ENCODE measurements at places on chromosomes 3 and 15. TPM values are rescaled to one million over a fixed set of nuclear protein-coding genes. Genes with fewer than 3 reads are reported as not detected.

- peaks cover 24% of the 10 kb centered on the region for H3K27me3 ChIP-seq
- DNase-seq = no peak
- H3K27ac ChIP-seq = no peak overlapping the region
- H3K4me3 ChIP-seq = no peak overlapping the region
- H3K4me1 ChIP-seq = peaks cover 27% of the 10 kb centered on the region
- no peaks in the 10 kb centered on the region for H3K36me3 ChIP-seq
Observed at GRCh38 chr3:128494367-128494650, 1.3 kb upstream of the GATA2 start.

- no peaks in the 10 kb centered on the region for H3K4me1 ChIP-seq
- DNase-seq = no peak
- no peaks in the 10 kb centered on the region for H3K27me3 ChIP-seq
- H3K36me3 ChIP-seq = no peaks in the 10 kb centered on the region
- no peak overlapping the region for H3K27ac ChIP-seq
Observed at GRCh38 chr3:23430781-23431398, 227.8 kb downstream of the UBE2E2 start.

The HCN4 gene
- not detected for total RNA-seq

The CPNE9 gene
- 0.35 TPM for total RNA-seq

- H3K4me3 ChIP-seq = no peak overlapping the region
- no peak for DNase-seq
- no peak overlapping the region for H3K27ac ChIP-seq
- H3K27me3 ChIP-seq = no peaks in the 10 kb centered on the region
Observed at GRCh38 chr3:170633573-170633972, 47.7 kb upstream of the SLC7A14 start.

GRCh38 chr3:153029350-153029749, 132.7 kb upstream of the RAP2B start:
- H3K27ac ChIP-seq = no peak overlapping the region
- H3K27me3 ChIP-seq = peaks cover 2% of the 10 kb centered on the region
- no peaks in the 10 kb centered on the region for H3K36me3 ChIP-seq
- H3K4me1 ChIP-seq = no peaks in the 10 kb centered on the region
- H3K4me3 ChIP-seq = no peak overlapping the region

- no peak for DNase-seq
- no peaks in the 10 kb centered on the region for H3K4me1 ChIP-seq
- no peak overlapping the region for H3K4me3 ChIP-seq
- no peak overlapping the region for H3K27ac ChIP-seq
- peaks cover 36% of the 10 kb centered on the region for H3K36me3 ChIP-seq
Observed at GRCh38 chr3:182879031-182879611, 85.8 kb downstream of the ATP11B start.

- H3K36me3 ChIP-seq = no peaks in the 10 kb centered on the region
- no peaks in the 10 kb centered on the region for H3K27me3 ChIP-seq
- no peak overlapping the region for H3K27ac ChIP-seq
- no peaks in the 10 kb centered on the region for H3K4me1 ChIP-seq
- no peak for DNase-seq
- no peak overlapping the region for H3K4me3 ChIP-seq
Observed at GRCh38 chr3:5917932-5918331, 730.4 kb downstream of the EDEM1 start.

The DENND6A gene
- total RNA-seq = 40.8 TPM

DNA sequence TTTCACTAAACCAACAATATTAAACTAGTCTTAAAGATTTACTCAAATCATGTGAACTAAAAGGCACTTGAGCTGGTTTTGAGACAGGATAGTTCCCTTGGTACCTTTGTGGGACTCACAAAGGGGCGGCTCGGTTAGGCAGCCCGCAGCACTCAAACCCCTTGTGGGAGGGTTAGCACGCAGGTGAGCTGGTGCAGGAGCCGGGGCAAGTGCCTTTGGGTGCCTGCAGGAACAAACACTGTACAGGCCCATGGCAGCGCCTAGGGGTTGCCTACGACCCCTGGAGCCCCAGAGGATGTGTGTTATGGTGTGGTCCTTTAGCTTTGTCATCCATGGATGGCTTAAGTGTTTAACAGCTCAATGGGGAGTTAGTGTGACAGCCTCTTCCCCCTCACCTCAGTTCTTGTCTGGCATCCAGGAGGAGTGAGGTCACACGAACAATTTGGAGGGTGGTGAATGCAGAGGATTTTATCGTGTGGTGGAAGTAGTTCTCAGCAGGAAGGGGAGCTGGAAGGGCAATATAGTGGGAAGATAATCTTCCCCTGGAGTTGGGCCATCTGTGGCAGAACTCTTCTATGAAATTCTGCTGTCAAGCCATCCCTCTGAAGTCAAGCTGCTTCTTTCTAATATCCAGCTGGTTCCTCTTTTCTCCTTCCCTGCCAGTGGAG, 470.9 kb downstream of the RBMS3 start:
- no peaks in the 10 kb centered on the region for H3K4me1 ChIP-seq
- no peaks in the 10 kb centered on the region for H3K27me3 ChIP-seq
- no peaks in the 10 kb centered on the region for H3K36me3 ChIP-seq
- no peak for DNase-seq

DNA sequence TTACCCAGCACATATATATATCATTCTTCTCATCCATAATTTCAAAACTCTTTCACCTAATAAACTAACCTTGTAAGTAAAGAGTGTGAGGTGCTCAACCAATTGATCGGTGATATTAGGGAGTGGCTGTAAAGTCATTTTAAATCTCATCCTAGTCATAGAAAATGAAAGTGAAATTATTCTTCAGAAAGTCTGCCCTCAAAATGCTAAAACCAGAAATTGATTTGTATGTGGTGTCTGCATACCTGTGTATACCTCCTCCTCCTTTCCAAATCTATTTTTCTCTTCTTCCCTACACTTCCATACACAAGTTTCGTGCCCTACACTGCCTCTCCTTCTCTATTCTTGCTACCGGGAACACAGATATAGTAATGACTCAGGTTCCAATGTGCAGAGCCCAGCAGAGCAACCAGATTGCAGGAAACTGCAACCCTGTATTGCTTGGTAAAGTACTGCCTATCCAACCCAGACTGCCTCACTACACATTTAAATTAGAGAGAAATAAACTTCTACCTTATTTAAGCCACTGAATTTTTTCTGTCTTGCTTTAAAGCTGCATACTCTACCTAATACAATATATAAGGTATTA, 7.4 kb upstream of the TBC1D5 start:
- peaks cover 5% of the 10 kb centered on the region for H3K4me1 ChIP-seq
- no peak overlapping the region for H3K27ac ChIP-seq
- no peaks in the 10 kb centered on the region for H3K27me3 ChIP-seq
- H3K4me3 ChIP-seq = peak overlapping the region; percentile 18
- no peaks in the 10 kb centered on the region for H3K36me3 ChIP-seq

The LDHAL6B gene
- not detected for total RNA-seq

GRCh38 chr3:57960174-57960505, 48.1 kb upstream of the FLNB start:
- no peak for DNase-seq
- H3K27ac ChIP-seq = no peak overlapping the region
- H3K36me3 ChIP-seq = no peaks in the 10 kb centered on the region
- H3K4me3 ChIP-seq = no peak overlapping the region
- H3K4me1 ChIP-seq = no peaks in the 10 kb centered on the region

The CLASP2 gene
- total RNA-seq = 50.2 TPM

GRCh38 chr3:4714045-4714444, 220.9 kb downstream of the ITPR1 start:
- H3K27ac ChIP-seq = no peak overlapping the region
- H3K4me3 ChIP-seq = no peak overlapping the region
- H3K36me3 ChIP-seq = peaks cover 32% of the 10 kb centered on the region
- no peak for DNase-seq

GRCh38 chr15:27241943-27242342, 271.0 kb downstream of the GABRG3 start:
- H3K4me1 ChIP-seq = no peaks in the 10 kb centered on the region
- no peak for DNase-seq
- no peak overlapping the region for H3K4me3 ChIP-seq
- H3K27ac ChIP-seq = no peak overlapping the region
- H3K27me3 ChIP-seq = no peaks in the 10 kb centered on the region
- H3K36me3 ChIP-seq = no peaks in the 10 kb centered on the region

GRCh38 chr3:169213956-169214355, 449.6 kb downstream of the MECOM start:
- H3K4me3 ChIP-seq = no peak overlapping the region
- H3K36me3 ChIP-seq = no peaks in the 10 kb centered on the region
- no peaks in the 10 kb centered on the region for H3K27me3 ChIP-seq
- DNase-seq = no peak

DNA sequence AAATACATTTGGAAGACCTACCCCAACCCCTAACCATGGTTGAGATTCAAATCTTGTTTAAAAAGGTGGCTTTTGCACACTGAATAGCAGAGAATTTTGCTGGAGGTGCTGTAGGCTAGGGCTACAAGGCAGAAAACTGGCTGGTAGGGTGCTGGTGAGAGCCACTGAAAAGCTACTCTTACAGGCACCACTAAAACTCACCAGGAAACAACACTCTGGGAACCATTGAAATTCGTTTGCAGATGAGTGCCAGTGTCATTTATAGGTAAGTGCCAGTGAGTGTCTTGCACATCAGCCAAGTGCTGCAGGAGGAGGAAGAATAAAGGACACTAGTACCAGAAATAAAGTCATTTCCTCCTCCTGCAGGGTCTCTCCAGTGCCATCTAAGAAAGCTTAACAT, 610.2 kb downstream of the ZNF385D start:
- no peaks in the 10 kb centered on the region for H3K27me3 ChIP-seq
- no peaks in the 10 kb centered on the region for H3K36me3 ChIP-seq
- H3K4me3 ChIP-seq = no peak overlapping the region
- no peak overlapping the region for H3K27ac ChIP-seq

The CYP19A1 gene
- 1.4 TPM for total RNA-seq
